ENCODE measurements at places on chromosomes 7 and 10.

DNA sequence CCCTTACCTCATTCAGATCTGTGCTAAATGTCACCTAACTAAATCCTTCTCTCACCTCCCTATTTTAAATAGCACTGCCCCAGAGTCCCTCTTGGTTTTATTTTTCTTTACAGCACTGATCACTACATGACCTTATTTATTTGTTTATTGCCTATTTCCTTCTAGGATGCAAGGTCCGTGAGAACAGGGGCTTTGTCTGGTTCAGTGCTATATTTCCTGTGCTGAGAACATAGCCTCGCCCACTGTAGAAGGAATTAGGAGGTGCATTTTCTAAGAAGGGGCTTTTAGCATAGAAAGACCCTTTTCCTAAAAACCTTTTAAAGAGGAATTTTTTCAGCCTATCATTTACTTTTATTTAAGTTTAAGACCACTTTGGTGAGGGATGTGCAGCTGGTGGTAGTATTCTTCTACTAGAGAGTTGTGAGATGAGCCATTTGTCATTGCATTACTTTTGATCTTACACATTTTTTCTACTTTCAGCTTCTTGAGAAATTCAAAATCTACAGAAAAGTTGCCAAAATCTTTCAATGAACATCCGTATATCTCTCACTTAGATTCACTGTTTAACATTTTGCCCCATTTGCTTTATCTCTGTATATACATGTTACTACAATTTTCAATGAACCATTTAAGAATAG is 13.5 kb upstream of the PCGF5 start:
- DNase-seq = no peak

- no peak for DNase-seq
Measured at GRCh38 chr7:121084256-121084655, 95.7 kb downstream of the CPED1 start.

- no peak for DNase-seq
Measured at GRCh38 chr7:140607441-140607989, 33.1 kb downstream of the DENND2A start.

- no peak for DNase-seq
Measured at GRCh38 chr10:1229116-1229515, 172.9 kb downstream of the WDR37 start.

GRCh38 chr7:34145603-34146002 is 240.3 kb downstream of the BMPER start:
- DNase-seq = no peak

DNA sequence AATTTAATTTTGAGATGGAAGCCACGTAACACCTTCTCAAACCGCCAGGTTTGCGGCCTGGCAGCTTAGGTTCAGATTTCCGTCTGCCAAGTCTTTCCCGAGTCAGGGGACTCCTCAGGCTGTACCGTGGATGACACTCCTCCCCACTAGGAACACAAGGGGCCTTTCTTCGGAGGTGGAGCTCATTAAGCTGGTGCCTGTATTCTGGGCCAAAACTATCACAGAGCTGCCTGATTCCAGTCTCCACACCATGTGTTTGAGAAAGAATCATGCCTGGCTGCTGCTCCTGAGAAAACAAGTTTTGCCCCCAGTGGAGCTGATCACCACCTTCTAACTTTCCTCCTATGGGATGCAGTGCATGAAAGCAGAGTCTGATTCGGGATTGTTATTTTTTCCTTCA is 44.8 kb downstream of the TMEM209 start:
- no peak for DNase-seq

DNA sequence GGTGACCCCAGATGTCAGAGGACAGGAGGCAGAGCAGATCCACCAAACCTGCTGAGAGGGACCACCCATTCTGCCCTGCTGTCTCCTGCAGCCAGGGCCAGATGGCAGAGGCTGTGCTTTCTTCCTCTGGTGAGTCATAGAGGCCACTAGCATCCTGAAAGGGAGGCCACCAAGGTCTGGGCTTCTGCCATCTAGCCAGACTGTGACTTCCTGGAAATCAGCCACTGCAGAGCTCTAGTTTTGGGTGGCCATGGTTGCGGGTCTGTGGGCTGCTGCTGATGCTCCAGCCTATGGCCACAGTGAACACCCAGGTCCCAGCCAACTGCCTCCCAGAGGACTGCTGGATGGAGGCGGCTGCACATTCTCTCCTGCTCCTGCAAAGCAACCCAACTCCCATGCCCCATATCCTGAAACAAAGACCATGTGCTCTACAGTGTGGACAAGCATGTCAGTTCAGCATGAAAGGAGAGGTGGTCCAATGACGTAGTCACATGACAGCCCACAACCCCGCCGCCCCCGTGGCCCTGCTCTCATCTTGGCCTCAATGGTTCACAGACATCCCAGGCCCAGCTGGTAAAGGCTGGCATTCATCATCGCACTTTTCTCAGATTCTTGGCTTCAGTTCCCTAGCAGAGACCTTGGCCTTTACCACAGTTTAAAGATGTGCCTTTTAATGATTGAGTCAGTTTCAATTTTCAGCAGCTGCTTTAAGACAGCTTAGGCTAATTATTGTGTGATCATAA is 73.9 kb upstream of the CXCL12 start:
- no peak for DNase-seq

DNA sequence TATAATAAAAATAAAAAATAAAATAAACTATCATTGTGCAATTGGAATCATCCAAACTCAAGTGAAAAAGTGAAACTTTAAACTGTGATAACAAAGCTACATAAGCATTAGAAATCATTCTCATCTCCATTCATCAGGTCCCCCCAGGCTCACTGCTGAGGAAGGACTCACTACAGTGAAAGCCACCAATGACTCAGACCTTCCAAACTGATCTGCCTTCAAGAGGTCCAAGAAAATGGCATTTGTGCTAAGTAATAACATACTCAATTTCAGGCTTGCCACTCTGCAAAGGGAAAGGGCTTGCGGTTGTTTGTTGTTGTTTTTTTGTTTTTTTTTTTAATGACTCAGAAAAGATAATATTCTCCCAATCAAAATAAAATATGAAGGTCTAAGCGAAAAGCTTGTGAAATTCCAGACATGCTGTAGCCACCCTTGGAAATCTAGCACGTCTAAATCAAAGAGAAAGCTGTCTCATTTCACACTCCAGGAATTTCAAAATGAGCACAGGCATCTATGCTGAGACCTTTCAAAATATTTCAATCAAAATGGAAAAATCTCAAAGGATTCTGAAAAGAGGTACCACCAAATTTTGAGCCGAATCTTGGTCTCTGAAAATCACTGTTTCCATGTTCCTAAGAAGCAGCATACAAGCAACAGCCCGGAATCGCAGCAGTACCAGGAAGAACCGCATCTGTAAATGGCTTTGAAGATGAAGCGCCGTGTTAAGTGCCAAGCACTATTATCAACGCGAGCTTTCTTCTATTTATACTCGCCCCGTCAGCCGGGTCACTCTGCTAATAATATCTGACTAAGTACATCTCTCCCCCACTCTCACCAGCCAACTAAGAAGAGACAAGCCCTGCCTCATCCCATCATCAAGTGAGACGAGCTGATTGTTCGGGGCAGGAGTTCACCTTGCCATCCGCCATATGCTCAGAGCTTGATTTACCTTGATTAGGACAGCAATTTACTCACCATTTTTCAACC is 13.5 kb downstream of the SFMBT2 start:
- no peak for DNase-seq

DNA sequence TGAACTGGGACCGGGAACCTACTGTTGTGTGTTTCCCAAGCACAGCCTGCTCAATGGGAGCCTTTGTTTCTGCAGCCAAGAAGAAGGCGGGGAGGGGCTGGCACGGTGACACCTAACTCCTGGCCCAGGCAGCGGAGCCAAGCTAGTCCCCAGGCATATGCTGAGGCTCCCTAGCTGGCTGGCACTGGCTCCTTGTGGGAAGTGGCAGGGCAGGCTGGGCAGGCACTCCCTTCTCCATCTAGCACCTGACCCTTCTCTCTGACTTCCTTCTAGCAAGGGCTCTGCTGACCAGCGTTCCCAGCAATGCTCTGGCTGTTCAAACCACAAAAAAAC is 325.0 kb downstream of the PLXNA4 start:
- DNase-seq = no peak

DNA sequence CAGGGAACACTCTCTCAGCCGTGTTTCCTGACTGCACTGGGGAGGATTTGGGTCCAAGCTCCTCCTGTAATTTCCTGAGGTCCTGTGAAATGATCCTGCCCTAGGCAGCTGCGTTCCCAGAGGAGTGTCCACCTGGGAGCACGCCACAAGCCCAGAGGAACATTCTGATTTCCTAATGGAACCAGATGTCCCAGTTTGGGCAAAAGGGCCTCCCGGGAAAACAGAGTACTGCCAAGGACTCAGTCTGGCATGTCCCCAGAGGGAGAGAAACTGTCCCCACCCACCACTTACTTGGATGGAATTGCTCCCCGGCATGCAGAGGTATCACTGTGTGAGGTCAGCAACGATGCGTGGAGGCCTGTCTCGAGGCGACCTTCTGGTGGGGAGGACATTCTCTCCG is 34.5 kb downstream of the ASB13 start:
- no peak for DNase-seq

GRCh38 chr10:19570120-19570519 is 246.1 kb upstream of the PLXDC2 start:
- no peak for DNase-seq

DNA sequence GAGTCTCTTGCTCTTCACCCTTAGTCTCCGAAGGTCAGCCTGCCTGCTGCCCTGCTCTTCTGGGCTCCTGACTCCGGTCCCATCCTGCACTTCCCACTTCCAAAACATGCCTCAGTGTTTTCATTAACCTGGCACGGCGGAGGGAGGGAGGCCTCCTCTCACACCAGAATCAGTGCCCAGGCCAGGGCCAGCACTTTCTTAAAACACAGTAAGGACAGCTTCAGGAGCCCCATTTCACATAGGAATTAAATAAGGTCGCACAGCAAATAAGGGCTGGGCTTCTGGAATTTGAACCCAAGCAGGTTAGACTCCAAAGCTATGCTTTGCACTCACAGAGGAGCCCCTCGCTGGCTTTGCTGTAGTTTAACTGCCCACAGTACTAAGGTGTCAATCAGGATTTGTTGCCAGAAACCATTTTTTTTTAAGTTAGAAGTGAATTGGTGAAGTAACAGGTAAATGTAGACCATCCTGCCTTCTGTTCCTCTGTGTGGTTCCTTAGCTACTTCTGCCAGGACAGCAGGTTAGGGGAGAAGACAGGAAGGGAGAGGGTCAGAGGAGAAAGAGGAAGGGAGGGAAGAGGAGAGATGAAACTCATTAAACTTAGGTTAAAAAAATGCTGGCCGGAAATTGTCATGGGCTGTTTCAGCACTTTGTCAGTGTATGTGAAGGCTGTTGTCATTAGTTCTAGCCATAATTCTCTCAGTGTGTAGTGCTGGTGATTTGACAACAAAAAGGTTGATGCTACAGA is 1.1 kb downstream of the RASSF4 start:
- no peak for DNase-seq

- no peak for DNase-seq
Measured at GRCh38 chr7:156889089-156889488, 3.9 kb downstream of the LMBR1 start.

GRCh38 chr7:12685550-12685949 is 1.9 kb upstream of the ARL4A start:
- peak; percentile 62 for DNase-seq

- DNase-seq = no peak
Measured at GRCh38 chr7:42960762-42961161, 28.6 kb downstream of the MRPL32 start.

DNA sequence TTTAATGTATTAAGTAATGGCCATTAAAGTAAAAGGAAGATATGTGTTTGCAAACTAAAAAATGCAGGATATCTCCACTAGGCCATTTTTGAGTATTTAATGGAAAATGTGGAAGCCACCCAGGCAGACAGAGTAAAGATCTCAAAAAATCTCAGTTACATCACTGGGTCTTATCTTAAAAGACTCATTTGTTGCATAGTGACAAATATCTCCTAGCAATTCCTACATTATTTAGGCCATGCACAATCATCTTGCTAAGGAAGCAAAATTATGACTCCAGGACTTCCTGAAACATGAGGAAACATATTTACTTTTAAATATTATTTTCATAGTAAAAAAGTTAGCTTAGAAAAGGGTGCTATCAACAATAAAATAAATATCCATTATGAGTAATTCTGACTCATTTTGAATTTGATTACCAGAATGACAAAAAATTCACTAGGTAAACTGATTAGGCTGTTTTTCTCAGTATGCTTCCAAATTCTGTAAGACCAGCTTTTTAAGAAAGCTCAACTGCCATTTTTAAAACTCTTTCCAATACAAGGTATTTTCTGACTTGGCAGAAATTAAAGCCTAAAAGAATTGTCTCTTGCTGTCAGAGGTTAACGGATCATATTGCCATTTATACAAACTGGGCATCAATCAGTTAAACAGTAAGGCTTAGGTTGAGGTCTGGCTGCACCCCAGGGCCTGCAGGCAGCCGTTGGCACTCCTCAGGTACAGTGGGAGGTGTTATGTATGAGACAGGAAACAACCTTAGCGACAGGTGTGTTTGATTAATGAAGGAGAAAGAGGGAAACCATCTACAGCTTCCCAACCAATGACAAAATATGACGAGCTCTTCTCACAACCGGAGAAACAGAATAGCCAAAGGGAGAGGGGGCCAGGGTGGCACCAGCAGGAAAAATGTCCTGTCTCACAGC is 31.8 kb downstream of the PCLO start:
- DNase-seq = no peak

DNA sequence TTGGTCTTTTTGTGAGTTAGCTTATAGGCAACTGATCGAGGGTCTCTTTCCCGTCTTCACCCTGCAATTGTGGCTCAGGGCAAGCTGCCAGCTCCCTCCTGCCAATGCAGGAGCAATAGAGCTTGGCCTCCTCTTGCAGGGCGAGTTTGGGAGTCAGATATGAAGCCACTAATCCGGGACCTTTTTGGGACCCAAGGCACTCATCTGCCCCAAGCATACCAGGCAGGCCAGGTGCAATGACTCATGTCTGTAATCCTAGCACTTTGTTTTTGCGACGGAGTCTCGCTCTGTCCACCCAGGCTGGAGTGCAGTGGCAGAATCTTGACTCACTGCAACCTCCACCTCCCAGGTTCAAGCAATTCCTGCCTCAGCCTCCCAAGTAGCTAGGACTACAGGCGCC is 21.1 kb downstream of the LIMK1 start:
- DNase-seq = no peak
